Left ventricle myocardium inferior (tissue), 1 donor: ENCODE measurements at places on chromosomes 3 and 15. TPM values are rescaled to one million over a fixed set of nuclear protein-coding genes. Genes with fewer than 3 reads are reported as not detected.

CCK gene
- total RNA-seq: not detected

SEMA5B gene
- total RNA-seq: 5.3 TPM

PRTG gene
- 0.69 TPM for total RNA-seq

RETNLB gene
- total RNA-seq: not detected

DNA sequence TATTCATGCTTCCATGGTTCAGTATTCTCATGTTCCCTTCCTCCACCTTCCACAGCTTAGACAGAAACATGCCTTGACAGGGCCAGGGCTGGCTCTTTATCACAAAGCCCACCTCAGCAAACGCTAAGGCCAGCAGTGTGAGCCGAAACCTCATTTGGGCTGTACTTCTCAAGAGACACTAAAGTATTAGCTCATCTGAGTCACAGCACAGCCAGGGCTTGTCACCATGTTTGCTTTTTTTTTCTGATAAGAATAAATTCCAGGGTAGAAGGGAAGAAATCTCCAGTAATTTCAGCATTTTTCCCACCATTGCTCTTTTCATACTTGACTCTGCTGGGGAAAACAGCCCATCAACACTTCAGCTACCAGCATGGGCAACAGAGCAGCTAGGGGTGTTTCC, 95.4 kb downstream of the MYLK start:
- no peak overlapping the region for H3K27ac ChIP-seq
- no peak for DNase-seq
- peaks cover 12% of the 10 kb centered on the region for H3K27me3 ChIP-seq
- no peak overlapping the region for H3K4me3 ChIP-seq

DNA sequence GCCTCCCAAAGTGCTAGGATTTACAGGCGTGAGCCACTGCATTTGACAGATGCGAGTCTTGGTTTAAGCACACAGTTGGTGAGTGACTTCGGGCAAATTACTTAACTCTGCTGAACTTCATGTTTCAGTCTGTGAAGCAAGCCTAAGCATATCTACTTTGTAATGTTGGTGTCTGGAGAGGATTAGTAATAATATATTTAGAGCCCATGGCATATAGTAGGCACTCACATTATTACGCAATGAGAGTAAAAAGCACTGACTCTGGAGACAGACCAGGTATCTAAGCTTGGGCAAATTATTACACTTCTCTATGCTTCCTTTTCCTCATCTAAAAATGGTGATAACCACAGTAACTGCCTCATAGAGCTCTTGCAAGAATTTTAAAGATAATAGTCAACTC, 208.7 kb upstream of the P2RY1 start:
- no peak overlapping the region for H3K27ac ChIP-seq
- no peak overlapping the region for H3K4me3 ChIP-seq
- H3K4me1 ChIP-seq: peaks cover 11% of the 10 kb centered on the region
- no peaks in the 10 kb centered on the region for H3K36me3 ChIP-seq
- H3K27me3 ChIP-seq: no peaks in the 10 kb centered on the region
- no peak for DNase-seq

GRCh38 chr15:88258093-88258641, 1.6 kb upstream of the NTRK3 start:
- peak overlapping the region; percentile 67 for H3K4me3 ChIP-seq
- H3K36me3 ChIP-seq: no peaks in the 10 kb centered on the region
- peaks cover 29% of the 10 kb centered on the region for H3K4me1 ChIP-seq
- peaks cover 84% of the 10 kb centered on the region for H3K27me3 ChIP-seq
- H3K27ac ChIP-seq: no peak overlapping the region
- DNase-seq: no peak

GRCh38 chr15:63345391-63345752, 36.3 kb downstream of the CA12 start:
- no peaks in the 10 kb centered on the region for H3K36me3 ChIP-seq
- DNase-seq: no peak
- H3K4me1 ChIP-seq: peaks cover 39% of the 10 kb centered on the region
- no peak overlapping the region for H3K4me3 ChIP-seq
- no peak overlapping the region for H3K27ac ChIP-seq
- peaks cover 10% of the 10 kb centered on the region for H3K27me3 ChIP-seq

- H3K4me3 ChIP-seq: no peak overlapping the region
- no peaks in the 10 kb centered on the region for H3K4me1 ChIP-seq
- peaks cover 8% of the 10 kb centered on the region for H3K27me3 ChIP-seq
- no peak overlapping the region for H3K27ac ChIP-seq
- no peaks in the 10 kb centered on the region for H3K36me3 ChIP-seq
Measured at GRCh38 chr3:77139624-77140023, 99.7 kb downstream of the ROBO2 start.

DNA sequence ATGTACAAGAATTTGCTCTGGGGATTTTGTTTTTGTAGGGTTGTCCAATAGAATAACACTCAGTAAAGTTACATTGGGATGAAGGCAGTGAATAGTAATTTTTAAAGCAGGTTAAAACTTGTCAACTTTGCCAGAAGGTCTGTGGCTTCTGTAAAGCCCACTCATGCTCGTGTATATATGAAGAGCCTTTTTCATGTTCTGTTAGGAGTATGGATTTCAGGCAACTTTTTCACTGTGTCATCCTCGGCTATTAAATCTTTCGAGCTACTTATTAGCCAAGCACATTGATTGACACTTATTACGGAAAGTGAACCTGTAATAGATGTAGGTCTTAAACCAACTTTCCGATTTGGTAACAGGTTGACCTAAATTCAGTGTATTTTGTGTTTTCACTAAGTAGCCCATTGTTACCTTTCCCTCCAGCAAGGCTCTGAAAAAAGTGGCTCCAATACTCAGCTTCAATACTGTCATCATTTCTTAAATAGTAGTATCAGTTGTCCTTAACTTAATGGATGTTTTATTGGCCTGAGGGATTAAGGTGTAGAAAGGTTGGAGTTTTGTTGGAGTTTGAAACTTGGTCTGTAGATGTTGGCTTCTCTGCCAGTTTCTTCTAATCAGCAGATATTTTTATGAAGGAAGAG, 1.7 kb downstream of the PAK2 start:
- no peaks in the 10 kb centered on the region for H3K27me3 ChIP-seq
- DNase-seq: no peak
- peak overlapping the region; percentile 96 for H3K27ac ChIP-seq
- H3K4me1 ChIP-seq: peaks cover 43% of the 10 kb centered on the region
- H3K36me3 ChIP-seq: peaks cover 6% of the 10 kb centered on the region

- no peak overlapping the region for H3K27ac ChIP-seq
- no peaks in the 10 kb centered on the region for H3K36me3 ChIP-seq
- peaks cover 11% of the 10 kb centered on the region for H3K27me3 ChIP-seq
- peak; percentile 84 for DNase-seq
- peaks cover 4% of the 10 kb centered on the region for H3K4me1 ChIP-seq
Measured at GRCh38 chr15:64905119-64905831, 6.4 kb upstream of the ANKDD1A start.

GRCh38 chr3:88623709-88624108, 473.9 kb downstream of the C3orf38 start:
- no peaks in the 10 kb centered on the region for H3K27me3 ChIP-seq
- no peaks in the 10 kb centered on the region for H3K4me1 ChIP-seq
- no peak overlapping the region for H3K27ac ChIP-seq
- DNase-seq: no peak
- no peaks in the 10 kb centered on the region for H3K36me3 ChIP-seq
- no peak overlapping the region for H3K4me3 ChIP-seq

GRCh38 chr3:126659915-126660886, 5.3 kb upstream of the TXNRD3 start:
- peaks cover 4% of the 10 kb centered on the region for H3K4me1 ChIP-seq
- H3K36me3 ChIP-seq: no peaks in the 10 kb centered on the region
- no peak overlapping the region for H3K4me3 ChIP-seq
- H3K27ac ChIP-seq: no peak overlapping the region
- DNase-seq: no peak

- no peak overlapping the region for H3K27ac ChIP-seq
- H3K36me3 ChIP-seq: no peaks in the 10 kb centered on the region
- no peaks in the 10 kb centered on the region for H3K27me3 ChIP-seq
Measured at GRCh38 chr15:80733460-80733859, 38.4 kb downstream of the ABHD17C start.

DNA sequence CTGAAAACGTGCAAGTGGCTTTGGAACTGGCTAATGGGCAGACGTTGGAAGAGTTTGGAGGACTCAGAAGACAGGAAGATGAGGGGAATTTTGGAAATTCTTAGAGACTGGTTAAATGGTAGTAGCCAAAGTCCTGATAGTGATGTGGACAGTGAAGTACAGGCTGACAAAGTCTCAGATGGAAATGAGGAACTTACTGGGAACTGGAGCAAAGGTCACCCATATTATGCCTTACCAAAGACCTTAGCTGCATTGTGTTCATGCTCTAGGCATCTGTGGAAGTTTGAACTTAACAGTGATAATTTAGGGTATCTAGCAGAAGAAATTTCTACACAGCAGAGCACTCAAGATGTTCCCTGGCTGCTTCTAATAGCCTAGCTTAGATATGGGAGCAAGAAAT, 28.6 kb upstream of the SERPINI2 start:
- H3K27ac ChIP-seq: no peak overlapping the region
- no peaks in the 10 kb centered on the region for H3K4me1 ChIP-seq
- no peaks in the 10 kb centered on the region for H3K27me3 ChIP-seq

DNA sequence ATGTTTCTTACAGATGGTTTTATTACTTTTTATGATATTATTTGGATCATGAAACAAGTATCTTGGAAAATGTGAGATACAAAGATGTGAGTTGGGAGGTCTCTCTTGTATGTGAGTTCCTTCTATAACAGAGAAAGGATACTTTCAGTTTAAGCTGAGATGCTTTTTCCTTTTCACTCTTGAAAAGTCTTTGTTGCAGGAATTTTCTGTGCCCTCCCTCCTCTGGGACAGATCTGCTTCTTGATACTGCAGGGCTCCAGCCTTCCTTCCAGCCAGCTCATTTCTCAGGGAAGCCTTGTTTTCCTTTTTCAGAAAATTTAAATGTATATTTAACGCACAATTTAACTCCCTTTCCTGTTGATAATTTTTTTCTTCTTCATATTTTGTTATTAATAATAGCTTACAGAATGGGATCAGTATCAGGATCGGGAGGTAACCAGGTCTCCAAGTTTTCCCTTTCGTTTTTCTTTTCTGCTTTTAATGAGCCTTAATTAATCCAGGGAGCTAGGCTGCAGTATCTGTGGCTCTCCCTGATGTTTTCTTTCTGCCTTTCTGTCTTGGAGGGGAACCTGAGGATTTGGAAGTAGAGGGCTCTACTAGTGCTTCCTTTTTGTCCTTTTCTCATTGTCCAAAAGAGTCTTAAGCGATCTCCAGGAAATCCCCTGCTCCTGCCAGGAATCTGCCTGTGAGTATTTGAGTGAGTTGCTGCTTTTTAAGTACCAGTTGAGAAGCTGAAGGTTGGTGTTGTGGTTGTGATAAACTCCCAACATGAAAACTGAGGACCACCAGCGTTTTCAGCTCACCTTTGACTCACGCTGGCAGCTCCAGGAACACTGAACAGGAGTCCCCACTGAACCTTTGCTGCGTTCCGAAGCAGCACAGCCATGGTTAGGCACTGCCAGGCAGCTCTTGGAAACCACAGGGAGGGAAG, 105.7 kb downstream of the IGF1R start:
- peaks cover 43% of the 10 kb centered on the region for H3K4me1 ChIP-seq
- no peaks in the 10 kb centered on the region for H3K36me3 ChIP-seq
- DNase-seq: no peak
- H3K27me3 ChIP-seq: no peaks in the 10 kb centered on the region
- peak overlapping the region; percentile 50 for H3K4me3 ChIP-seq
- peak overlapping the region; percentile 14 for H3K27ac ChIP-seq

DNA sequence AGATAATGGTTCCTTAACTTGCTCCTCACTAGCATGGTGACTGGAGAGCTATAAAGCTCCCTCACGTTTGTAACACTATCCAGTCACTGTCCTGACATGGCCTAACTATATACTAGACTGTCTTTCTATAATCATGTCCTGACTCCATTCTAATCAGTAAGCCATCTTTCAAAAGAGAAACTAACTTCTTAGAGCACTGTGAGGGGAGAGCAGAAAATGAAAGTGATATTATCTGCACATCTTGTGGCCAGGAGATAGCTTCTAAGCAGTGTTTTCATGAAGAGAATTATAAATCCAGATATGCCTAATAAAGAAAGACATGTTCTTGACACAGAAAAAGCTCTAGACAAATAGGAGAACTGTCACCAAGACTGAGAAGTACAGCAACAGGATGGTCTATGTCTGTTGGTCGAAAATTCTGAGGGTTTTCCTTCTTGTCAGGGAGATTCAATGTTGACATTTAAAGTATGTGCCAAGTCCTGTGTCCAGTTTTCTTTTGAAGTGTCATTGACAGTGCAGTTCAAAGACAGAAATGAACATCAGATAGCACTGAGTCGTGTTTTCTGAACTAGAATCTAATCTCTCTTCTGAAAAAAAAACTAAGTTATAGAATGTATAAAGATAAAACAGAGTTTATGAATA, 230.6 kb upstream of the PEX5L start:
- DNase-seq: no peak
- H3K4me1 ChIP-seq: no peaks in the 10 kb centered on the region
- H3K27ac ChIP-seq: no peak overlapping the region

GRCh38 chr15:31046759-31047359, 54.7 kb downstream of the TRPM1 start:
- DNase-seq: peak; percentile 51
- no peaks in the 10 kb centered on the region for H3K4me1 ChIP-seq
- no peak overlapping the region for H3K27ac ChIP-seq
- H3K36me3 ChIP-seq: no peaks in the 10 kb centered on the region
- peak overlapping the region; percentile 12 for H3K4me3 ChIP-seq

GRCh38 chr3:197465197-197465995, 90.4 kb downstream of the BDH1 start:
- no peak overlapping the region for H3K27ac ChIP-seq
- no peaks in the 10 kb centered on the region for H3K36me3 ChIP-seq
- no peak for DNase-seq
- H3K4me1 ChIP-seq: peaks cover 11% of the 10 kb centered on the region
- peaks cover 9% of the 10 kb centered on the region for H3K27me3 ChIP-seq

DNA sequence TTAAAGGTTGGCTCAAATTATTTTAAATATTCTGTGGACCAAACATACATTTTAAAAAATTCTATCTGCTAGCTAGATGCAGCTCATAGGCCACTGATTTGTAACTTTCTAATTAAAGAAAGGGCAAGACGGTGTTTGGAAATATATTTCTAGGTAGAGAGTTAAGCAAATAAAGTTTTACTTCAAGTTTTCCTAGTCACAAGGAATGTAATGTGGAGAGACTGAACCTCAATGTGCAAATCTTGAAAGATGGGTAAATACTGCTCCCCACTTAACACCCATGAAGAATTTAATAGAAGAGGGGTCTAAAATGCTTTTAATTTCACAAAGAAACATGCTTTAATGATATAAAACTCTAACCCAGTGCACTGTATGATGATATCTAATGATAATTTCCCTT, 175.2 kb downstream of the TIGIT start:
- no peak for DNase-seq
- H3K4me3 ChIP-seq: no peak overlapping the region
- H3K27ac ChIP-seq: no peak overlapping the region
- no peaks in the 10 kb centered on the region for H3K36me3 ChIP-seq
- H3K27me3 ChIP-seq: no peaks in the 10 kb centered on the region

- peak overlapping the region; percentile 67 for H3K27ac ChIP-seq
- DNase-seq: no peak
- H3K4me1 ChIP-seq: peaks cover 47% of the 10 kb centered on the region
- H3K36me3 ChIP-seq: no peaks in the 10 kb centered on the region
- no peaks in the 10 kb centered on the region for H3K27me3 ChIP-seq
- H3K4me3 ChIP-seq: no peak overlapping the region
Measured at GRCh38 chr3:61821823-61822251, 260.5 kb downstream of the PTPRG start.
